Osteoblast (primary cell): ENCODE measurements at places on chromosomes 11 and 22.
A peak's percentile ranks its signal among the peaks of the same experiment; 100 is the strongest.

DNA sequence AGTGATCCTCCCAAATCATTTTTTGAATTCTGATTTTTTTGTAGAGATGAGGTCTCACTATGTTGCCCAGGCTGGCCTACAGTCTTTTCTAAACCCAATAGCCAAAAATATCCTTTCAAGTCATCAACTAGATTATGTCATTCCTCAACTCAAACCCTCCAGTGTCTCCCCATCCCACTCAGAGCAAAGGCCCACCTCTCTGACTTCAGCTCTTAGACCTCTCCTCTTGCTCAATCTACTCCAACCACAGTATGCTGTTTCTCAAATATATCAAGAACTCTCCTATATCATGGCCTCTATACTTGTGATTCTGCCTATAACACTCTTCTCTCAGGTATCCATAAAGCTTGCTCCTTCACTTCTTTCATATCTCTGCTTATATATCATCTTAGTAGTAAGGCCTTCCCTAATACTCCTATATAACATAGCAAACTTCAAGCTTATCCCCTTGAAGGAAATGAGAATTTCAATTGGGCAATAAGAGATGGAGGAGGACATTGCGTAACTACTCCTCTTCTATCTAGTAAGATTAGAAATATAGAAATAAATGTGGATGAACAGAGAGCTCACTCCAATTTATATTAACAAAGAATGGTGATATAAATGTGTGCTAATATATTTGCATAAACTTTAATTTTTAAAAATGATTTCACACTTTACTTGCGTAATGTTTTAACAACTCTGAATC, 24.5 kb downstream of the DLG2 start:
- no peak for DNase-seq

DNA sequence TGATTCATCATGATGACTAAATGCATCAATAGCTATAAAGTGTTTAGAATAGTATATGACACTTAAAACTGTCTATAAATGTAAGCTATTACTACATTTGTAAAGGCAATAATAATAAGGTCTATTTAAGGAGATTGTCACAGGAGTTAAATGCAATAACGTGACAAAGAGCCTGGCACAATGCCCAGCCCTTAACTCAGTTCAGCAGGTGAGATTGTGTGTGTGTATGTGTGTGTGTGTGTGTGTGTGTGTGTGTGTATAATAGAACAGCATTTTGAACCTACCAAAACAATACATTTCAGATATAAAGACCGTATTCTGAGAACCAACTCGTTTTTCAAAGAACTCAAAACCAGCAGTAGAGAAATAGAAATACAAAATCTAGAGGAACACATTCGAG, 177.5 kb downstream of the MYO18B start:
- DNase-seq: no peak

- DNase-seq: no peak
Observed at GRCh38 chr11:132913295-132913694, 619.0 kb downstream of the OPCML start.

GRCh38 chr11:106990331-106990730, 27.9 kb downstream of the GUCY1A2 start:
- DNase-seq: no peak

DNA sequence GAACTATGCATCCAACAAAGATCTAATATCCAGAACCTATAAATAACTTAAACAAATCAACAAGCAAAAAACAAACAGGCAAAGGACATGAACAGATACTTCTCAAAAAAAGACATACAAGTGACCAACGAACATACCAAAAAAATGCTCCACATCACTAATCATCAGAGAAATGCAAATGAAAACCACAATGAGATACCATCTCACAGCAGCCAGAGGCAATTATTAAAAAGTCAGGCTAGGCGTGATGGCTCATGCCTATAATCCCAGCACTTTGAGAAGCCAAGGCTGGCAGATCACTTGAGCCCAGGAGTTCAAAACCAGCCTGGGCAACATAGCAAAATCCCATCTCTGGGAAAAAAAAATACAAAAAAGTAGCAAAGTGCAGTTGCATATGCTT, 10.7 kb downstream of the SAA4 start:
- DNase-seq: no peak

- DNase-seq: peak; percentile 21
Observed at GRCh38 chr22:24142831-24143230, 38.5 kb upstream of the SUSD2 start.
